CD4-positive, alpha-beta T cell treated with Interleukin-6 for 4 hours (primary cell): ENCODE measurements at places on chromosomes 6 and 20.

DNA sequence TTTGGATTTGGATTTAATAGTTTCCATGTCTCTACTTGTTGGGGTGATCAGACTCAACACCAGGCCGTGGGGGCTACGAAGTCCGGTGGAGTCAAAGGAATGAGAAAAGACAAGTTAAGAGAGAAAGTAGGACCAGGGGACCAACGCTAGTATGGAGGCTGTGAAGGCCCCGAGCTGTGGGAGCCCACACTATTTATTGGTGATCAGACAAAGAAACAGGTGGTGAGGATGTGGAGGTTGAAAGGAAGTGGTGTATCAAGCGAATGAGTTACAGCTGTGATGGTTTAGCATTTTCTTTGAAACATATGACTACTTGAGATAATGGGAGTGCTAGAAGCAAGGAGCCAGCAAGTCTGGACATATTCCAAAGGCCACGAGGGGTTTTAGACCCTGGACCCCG is 62.4 kb downstream of the AKAP7 start:
- peak; percentile 56 for DNase-seq

DNA sequence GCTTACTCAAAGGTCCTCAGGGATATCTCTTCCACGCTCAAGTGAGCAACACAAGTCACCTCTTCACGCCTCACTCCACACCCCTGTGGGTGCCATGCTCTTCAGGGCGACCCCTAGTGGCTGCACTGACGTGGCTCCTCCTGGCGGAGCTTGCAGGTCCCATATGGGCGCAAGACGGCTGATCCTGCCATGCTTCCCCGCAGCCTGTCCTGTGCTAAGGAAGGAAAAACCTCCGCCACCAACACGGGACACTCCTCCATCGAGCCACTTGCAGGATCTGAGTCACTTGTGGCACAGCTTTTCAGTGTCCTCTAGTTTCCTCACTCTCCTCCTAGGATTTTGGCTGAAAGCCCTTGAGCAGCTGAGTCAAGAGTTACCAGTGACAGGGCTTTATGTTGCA is 90.7 kb downstream of the KHDC1L start:
- DNase-seq = no peak

- DNase-seq = peak; percentile 69
Measured at GRCh38 chr6:2970753-2971419, 481 bp downstream of the SERPINB6 start.

- DNase-seq = no peak
Measured at GRCh38 chr6:164258421-164258820, 843.9 kb downstream of the QKI start.

GRCh38 chr6:27830212-27830599 is 82.0 kb downstream of the OR2B2 start:
- no peak for DNase-seq

DNA sequence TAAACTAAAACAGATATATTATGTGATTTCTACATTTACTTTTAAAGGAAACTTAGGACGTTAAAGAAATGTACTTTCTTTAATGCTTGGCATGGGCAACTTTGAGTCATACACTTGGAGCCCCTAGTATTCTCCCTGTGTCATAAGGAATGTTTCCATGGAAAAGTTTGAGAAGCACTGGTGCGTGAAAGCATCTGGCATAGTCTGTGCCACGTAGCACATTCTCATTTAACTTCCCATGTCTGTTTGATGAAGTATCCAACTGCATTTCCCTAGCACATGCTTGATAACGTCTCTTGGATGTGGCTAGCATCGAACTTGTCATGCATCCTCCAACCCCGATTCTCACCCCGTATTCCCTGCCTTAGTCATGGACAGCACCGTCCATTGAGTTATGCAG is 172.0 kb downstream of the TBC1D7 start:
- no peak for DNase-seq

- no peak for DNase-seq
Measured at GRCh38 chr6:163661272-163661671, 246.8 kb downstream of the QKI start.

GRCh38 chr6:13466304-13467215 is 20.8 kb downstream of the GFOD1 start:
- DNase-seq = peak; percentile 10

DNA sequence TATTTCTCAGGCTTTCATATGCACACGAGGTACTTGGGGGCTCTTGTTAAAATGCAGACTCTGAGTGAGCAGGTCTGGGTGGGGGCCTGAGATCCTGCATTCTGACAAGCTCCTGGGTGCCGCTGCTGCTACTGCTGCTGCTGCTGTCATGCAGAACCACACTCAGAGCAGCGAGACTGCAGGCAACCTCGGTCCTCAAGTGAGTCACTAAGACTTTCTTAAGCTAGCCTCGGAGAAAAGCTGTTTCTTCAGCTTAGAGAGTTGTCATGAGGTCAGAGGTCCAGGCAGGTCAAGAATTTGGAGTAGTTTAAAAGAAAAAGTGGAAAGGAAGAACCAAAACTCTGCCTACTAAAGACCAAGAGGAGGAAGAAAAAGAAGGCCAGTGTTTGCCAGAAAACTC is 92.9 kb downstream of the SPTLC3 start:
- no peak for DNase-seq

GRCh38 chr6:43544461-43544860 is 27.6 kb downstream of the POLR1C start:
- DNase-seq = no peak

- DNase-seq = no peak
Measured at GRCh38 chr6:1849691-1850090, 240.0 kb downstream of the FOXC1 start.

DNA sequence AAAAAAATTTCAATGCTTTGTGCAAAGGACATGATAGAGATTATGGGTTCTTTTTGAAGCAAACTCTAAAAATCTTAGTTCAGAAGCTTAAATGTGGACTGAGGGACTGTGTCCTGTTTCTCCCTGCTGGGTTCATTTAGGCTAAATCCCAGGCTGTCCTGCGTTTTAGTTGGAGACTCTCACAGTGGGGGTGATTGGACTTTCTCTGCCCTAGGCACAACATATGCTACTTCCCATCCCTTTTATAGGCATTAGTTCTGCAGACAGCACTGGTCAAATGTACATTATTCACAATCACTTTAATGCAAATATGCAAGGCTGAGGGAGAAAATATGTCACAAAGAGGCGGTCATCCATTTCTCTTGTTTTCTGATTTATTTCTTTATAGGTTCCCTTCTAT is 71.3 kb downstream of the TFAP2B start:
- no peak for DNase-seq
